ENCODE measurements at places on chromosomes 5 and 9.

DNA sequence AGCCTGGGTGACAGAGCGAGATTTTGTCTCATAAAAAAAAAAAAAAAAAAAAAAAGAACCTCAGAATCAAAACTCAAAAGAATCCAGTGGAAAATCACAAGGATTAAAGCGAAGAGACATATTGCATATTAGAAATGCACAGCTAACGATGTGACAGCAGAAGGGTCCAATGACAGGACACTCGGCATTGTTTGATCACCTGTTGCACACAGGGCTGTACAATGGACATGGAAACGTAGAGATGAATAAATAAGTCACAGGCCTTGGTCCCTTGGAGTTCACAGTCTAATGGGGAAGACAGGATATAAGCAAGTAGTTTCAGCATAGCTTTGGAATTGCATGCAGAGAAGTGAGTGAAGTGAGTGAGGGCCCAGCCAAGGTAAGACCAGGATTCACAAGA, 25.9 kb upstream of the PIK3R1 start:
- peak; percentile 35 for DNase-seq

DNA sequence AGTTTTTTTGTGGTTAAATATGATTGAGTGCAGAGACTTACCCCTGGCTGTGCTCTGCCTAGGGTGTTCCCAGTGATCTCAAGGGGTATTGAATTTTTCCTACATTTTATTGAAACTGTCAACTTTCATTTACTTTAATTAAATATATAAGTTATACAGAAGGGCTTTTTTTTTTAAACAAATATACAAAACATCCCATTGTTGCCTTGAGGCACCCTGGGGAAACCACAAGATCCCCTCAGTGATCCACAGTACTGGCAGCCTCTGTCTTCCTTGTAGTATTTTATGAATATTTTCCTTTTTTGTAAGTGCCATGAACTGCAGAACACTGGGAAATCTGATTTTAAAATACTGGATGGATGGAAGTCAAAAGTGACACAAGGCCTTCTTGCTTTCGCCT, 123.7 kb downstream of the TLE1 start:
- no peak for DNase-seq

GRCh38 chr9:36762958-36763357, 190.3 kb downstream of the MELK start:
- DNase-seq: no peak

DNA sequence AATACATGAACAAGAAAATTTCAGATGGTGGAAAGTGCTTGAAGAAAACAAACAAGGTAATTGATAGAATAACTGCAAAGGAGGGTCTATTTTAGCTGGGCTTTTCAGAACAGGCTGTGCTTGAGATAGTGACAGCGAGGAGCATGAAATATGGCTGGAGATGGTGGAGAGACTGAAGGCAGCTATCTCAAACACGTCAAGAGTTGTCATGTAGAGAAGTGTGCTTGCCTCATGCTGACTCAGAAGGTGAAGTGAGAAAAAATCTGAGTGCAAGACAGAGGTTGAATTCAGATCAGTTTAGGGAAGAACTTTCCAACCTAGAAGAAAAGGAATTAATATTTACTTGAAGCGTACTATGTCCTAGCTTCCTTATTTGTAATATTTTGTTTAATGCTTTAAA, 115.5 kb upstream of the RANBP3L start:
- DNase-seq: no peak

DNA sequence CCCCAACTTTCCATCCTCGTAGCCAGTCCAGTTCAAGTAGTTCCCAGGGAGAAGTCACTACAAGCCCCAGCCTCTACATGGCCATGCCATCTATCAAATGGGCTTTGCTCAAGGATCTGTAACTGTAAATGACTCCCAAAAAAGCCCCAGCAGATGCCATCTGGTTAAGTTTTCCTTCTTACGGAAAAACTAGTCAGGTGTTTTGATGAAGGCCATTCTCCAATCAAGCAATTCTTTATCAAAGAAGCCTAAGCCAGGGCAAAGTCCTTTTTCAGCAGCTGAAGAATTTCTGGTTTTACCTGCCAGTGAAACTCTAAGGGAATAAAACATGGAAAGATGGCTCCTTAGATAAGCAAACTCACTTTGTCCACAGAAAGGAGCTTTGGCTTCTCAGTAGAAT, 21.9 kb upstream of the ZNF622 start:
- DNase-seq: no peak

- no peak for DNase-seq
Measured at GRCh38 chr5:8727396-8727795, 818.5 kb downstream of the SEMA5A start.

DNA sequence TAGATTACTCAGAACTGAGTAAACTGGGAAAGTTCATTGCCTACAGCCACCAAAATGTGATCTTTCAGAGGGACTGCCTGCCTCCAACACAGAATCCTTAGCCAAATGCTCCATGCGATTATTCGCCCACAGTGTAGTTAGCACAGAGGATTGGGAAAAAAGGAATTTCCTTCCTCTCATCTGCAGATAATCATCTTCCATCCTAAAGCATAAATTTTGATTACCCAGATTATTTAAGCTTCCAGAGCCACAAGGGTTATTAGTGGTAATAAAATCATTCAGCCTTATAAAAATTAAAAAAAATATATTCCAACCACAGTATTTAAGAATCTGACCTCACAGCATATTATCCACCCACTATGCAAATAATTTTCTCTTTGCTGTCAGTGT, 285.3 kb upstream of the GRAMD2B start:
- DNase-seq: no peak

- DNase-seq: peak; percentile 26
Measured at GRCh38 chr9:89542401-89543021, 44.6 kb upstream of the SEMA4D start.
